ENCODE measurements at places on chromosomes 1 and 21. TPM values are rescaled to one million over a fixed set of nuclear protein-coding genes. Genes with fewer than 3 reads are reported as not detected.

- no peak for DNase-seq
- H3K27ac ChIP-seq, result peak overlapping the region; percentile 13
- H3K27me3 ChIP-seq, result no peaks in the 10 kb centered on the region
- H3K4me3 ChIP-seq, result no peak overlapping the region
- H3K36me3 ChIP-seq, result no peaks in the 10 kb centered on the region
- peaks cover 54% of the 10 kb centered on the region for H3K4me1 ChIP-seq
These were observed 2.5 kb downstream of the KIF21B start for GRCh38 chr1:201020721-201021629.

GRCh38 chr1:236129306-236129705 is 13.0 kb upstream of the GPR137B start:
- no peaks in the 10 kb centered on the region for H3K27me3 ChIP-seq
- H3K36me3 ChIP-seq, result no peaks in the 10 kb centered on the region
- no peak overlapping the region for H3K4me3 ChIP-seq
- no peak for DNase-seq

GRCh38 chr1:114755006-114755931 is 2.5 kb downstream of the CSDE1 start:
- no peak overlapping the region for H3K27ac ChIP-seq
- H3K36me3 ChIP-seq, result peaks cover 1% of the 10 kb centered on the region
- peak overlapping the region; percentile 97 for H3K4me3 ChIP-seq
- H3K27me3 ChIP-seq, result no peaks in the 10 kb centered on the region
- DNase-seq, result no peak
- peaks cover 66% of the 10 kb centered on the region for H3K4me1 ChIP-seq

Gene HCRTR1
- not detected for total RNA-seq

Gene TEDDM1
- not detected for total RNA-seq

All from upper lobe of right lung (tissue), 1 donor.